ENCODE measurements at places on chromosomes 7 and 10. TPM values are rescaled to one million over a fixed set of nuclear protein-coding genes. Genes with fewer than 3 reads are reported as not detected.

The ITIH5 gene
- total RNA-seq = 2.2 TPM

The EGFR gene
- 4.5 TPM for total RNA-seq

The CYP17A1 gene
- not detected for total RNA-seq

The ZNF239 gene
- total RNA-seq = 13.8 TPM

The PDZD7 gene
- 2.3 TPM for total RNA-seq

The HOXA4 gene
- not detected for total RNA-seq

The TIMM23 gene
- 110 TPM for total RNA-seq

The PAX4 gene
- not detected for total RNA-seq

The MCM10 gene
- 30.7 TPM for total RNA-seq

The SDK1 gene
- total RNA-seq = 5.1 TPM

The ICA1 gene
- total RNA-seq = 45.2 TPM

The SFTPD gene
- total RNA-seq = 0.70 TPM

The KIAA1549 gene
- 11.6 TPM for total RNA-seq

The TWIST1 gene
- 0.24 TPM for total RNA-seq

The BAZ1B gene
- 70.7 TPM for total RNA-seq

The ATP6V1F gene
- total RNA-seq = 66.5 TPM

The MMRN2 gene
- 1.0 TPM for total RNA-seq

The AGAP4 gene
- 21.5 TPM for total RNA-seq

The CPEB3 gene
- 1.9 TPM for total RNA-seq

The DNAJC12 gene
- total RNA-seq = 1.1 TPM

The ANKRD1 gene
- not detected for total RNA-seq
